ENCODE measurements at places on chromosomes 5 and 9. TPM values are rescaled to one million over a fixed set of nuclear protein-coding genes. Genes with fewer than 3 reads are reported as not detected.

GRCh38 chr5:128035689-128036088 is 47.9 kb upstream of the SLC12A2 start:
- no peak overlapping the region for H3K4me3 ChIP-seq
- no peak overlapping the region for H3K27ac ChIP-seq

Gene ARID3C
- total RNA-seq, result 0.21 TPM

DNA sequence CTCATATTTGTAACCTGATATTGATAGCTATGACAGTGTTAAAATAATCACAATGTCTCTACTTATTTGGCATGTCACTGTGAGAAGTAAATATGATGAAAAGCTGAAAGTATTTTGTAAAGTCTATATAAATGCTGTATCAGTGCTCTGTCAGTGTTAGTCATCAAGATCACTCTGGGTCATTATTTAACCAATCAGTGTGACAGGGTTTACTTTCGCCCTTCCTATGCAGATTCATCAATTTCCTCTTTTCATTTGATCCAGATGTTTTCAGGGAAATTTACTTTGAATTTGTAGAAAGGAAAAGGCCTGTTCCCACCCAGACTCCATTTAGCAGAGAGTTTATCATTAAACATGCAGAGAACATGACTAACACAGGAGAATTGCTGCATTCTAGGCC is 9.9 kb upstream of the PCSK5 start:
- H3K36me3 ChIP-seq, result no peaks in the 10 kb centered on the region
- no peak overlapping the region for H3K4me3 ChIP-seq
- peaks cover 13% of the 10 kb centered on the region for H3K27me3 ChIP-seq

Gene COL15A1
- not detected for total RNA-seq

GRCh38 chr5:50967563-50968355 is 301.3 kb downstream of the PARP8 start:
- H3K27me3 ChIP-seq, result peaks cover 85% of the 10 kb centered on the region
- no peaks in the 10 kb centered on the region for H3K36me3 ChIP-seq
- no peak overlapping the region for H3K27ac ChIP-seq
- DNase-seq, result no peak
- peaks cover 40% of the 10 kb centered on the region for H3K4me1 ChIP-seq

Gene NIM1K
- total RNA-seq, result 0.76 TPM

Gene ACTBL2
- total RNA-seq, result not detected

GRCh38 chr9:119868694-119869093 is 499.5 kb upstream of the BRINP1 start:
- no peak overlapping the region for H3K27ac ChIP-seq
- no peak overlapping the region for H3K4me3 ChIP-seq
- no peaks in the 10 kb centered on the region for H3K27me3 ChIP-seq

DNA sequence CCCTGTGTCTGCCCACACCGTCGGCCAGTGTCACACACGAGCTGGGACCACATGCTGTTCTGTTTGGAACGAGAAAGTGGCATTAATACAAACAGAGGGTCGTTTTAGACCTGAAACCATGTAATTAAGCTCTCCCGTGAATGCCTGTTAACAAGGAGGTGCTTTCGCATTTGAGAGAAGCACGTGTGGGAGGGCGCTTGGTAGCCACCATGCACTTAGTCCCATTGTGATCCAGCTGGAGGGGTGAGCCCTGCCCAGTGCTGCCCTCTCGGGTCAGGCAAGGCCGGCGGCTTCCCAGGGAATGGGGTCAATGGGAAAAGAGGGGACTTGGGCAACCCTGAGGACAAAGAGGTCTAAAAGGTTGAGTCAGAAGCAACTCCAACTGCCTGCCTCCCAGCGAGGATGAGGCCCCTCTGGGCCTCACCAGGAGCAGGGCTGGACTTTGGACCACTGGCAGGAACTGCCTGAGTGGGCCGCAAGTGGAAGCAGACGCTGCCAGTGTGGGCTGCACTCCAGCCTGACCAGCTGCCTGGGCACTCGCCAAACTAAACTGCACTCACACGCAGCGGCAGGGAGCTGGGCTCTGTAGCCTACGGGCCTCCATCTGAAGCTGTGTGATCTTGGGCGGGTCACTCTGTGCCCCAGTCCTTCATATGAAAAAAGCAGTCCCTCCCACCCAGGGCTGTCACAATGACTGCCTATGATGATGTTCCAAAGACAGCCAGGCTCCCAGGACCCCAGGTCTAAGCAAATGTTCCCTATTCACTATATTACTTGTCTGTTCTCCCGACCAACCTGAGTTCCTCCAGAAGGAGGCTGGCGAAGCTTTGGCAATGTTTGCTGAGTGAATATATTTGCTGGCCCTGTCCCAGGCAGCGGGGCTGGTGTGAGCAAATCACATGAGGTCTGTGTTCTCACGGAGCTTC is 195.7 kb downstream of the CDK5RAP2 start:
- no peak overlapping the region for H3K4me3 ChIP-seq
- no peak overlapping the region for H3K27ac ChIP-seq
- no peaks in the 10 kb centered on the region for H3K27me3 ChIP-seq
- no peak for DNase-seq
- H3K36me3 ChIP-seq, result peaks cover 13% of the 10 kb centered on the region

DNA sequence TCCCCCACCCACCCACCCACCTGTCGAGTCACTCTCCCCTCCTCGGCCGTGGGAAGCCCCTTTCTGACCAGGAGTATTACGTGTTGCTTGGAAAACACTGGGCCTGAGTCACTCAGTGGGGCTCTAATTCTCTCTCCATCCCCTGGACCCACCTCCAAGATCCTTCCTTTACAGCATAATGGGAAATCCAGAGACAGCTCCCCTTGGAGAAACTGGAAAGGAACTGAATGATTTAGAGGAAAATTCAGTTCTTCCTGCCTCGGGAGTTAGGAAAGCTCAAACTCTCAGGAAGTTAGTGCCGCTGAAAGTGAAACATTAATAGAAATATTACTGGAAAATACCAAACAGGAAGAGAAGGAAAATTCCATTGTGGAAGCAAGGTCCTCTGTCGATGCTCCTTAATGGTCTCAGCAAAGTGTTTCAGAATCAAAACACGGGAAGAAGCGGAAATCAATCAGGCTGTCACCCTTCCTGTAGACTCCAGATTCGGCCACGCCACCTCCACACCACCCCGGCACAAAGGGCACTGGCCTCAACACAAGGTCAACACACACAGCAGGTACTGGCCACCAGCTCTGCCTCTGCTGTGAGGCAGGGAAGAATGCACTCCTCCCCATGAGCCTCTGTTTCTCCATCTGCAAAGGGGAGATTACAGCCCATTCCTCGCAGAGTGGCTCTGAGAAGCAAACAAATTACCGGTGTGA is 9.6 kb downstream of the SHB start:
- H3K27ac ChIP-seq, result no peak overlapping the region
- H3K4me3 ChIP-seq, result no peak overlapping the region
- H3K4me1 ChIP-seq, result peaks cover 5% of the 10 kb centered on the region

Gene FAM151B
- 0.43 TPM for total RNA-seq

All from activated T-helper 2 cell treated with anti-CD3 and anti-CD28 coated beads, Interferon-gamma antibody, Interleukin-2, Interleukin-4, amounts not matched to agents 10 μg/mL and 5 μg/mL and 100 μg/mL, durations not matched to agents 14 hours and 24 hours and 36 hours (primary cell).